NCI-H82 (cell line): ENCODE measurements at places on chromosomes 2 and 18.

DNA sequence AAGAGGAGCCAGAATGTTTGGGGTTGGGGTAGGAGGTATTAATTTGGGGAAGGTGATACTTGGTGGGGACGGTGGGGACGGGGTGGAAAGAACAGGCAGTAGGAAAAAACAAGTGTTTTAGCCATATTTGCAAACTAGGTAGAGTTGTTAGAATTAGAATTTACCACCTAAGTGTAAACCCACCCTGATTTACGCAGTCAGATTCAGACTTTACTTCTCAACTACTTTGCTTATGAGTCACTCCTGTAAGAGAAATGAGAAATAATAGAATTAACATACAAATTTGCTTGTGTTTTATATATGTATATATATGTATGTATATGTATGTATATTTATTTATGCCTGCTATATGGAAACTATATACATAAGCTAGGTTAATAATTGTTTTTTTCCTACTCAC lies 1168.2 kb upstream of the ZEB2 start:
- no peak for DNase-seq

- no peak for DNase-seq
Observed at GRCh38 chr2:156430236-156430979, 5.8 kb upstream of the GPD2 start.

DNA sequence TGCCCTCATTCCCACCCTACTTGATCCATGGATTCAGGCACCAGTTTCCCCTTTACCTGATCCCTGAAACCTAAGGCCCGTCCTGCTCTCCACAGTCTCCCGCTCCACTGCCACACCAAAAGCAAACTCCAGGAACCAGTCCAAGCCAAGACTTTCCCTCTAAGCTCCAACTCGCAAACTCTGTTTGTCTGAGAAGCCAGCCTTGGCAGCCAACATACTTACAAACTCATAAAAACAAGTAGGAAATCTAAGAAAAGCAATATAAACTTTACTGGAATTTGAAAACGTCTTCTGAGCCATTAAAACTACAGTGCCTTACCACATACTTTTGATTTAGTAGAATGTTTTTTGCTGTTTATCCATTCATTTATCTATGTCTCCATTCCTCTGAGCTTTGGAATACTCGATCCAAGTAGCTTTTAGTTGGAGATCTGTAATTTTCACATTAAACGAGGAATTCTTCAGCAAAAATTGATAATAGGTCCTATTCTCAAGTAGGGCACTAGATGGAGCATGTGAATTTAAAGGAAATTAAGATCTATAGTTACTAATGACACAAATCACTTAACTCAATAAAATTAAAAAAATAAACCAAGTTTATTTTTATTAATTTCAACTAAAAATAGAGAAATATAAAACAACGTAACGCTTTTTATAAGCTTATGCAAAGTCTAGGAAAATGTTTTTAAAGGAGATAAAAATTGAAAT lies 199.7 kb downstream of the MYO3B start:
- DNase-seq, result no peak

GRCh38 chr2:191115804-191116203 lies 35.0 kb downstream of the STAT4 start:
- DNase-seq, result no peak

DNA sequence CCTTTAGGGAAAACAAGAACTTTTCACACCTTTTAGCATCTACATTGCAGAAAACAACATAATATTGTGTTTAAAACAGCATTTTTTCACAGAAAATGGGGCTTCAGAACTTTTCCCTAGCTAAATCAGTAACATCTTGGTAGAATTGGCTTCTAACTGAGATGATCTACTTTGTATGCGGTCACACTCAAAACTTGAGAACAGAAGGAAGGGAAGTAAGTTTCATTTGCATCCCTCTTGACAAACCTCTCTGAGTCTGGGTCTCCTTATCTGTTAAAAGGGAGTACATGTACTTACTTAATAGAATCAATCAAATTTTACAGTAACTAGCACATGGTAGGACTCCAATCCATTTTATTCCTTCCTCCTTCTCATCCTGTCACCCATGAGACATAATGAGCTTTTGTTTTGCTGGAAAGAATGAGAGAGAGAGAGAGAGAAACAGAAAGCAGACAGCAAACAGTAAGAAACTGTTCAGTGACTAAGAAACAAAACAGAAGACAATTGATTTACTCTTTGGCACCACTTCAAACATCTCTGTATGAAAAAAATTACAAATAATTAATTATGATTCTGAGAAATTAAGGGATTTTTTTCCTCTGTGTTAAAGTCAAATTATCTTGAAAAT lies 387.3 kb downstream of the SATB2 start:
- DNase-seq, result no peak

DNA sequence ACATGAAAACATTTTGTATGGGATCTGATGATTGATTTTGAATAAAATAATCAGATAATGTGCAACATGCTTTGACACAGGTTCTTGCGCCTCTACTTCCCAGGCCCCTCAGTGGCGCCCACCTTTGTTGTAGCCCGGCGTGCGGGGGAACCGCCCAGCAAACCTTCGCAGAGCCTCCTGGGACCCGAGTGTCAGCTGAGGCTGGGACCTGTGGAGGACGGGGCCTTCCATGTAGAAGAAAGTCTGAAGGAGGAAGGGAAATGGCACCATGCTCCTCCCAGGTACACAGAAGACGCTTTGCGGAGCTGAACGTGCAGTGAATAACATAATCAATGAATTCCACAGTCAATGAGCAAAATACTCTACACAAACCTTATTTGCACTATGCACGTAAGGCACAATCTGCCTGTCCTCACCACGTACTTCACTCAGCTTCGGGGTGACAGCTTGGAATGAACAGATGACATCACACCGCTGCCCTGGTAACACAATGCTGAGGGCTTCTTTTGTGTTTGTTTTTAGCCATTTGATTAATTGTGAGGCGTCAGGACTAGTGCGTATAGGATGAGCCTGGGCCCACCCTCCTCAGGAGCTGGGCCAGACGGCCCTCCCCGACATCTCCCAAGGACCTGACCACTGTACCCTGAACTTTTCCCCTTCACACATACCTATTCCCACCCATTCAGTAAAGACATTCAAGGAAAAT lies 78.1 kb downstream of the TWIST2 start:
- DNase-seq, result no peak

GRCh38 chr2:227163485-227163997 lies 464 bp downstream of the COL4A4 start:
- peak; percentile 18 for DNase-seq

DNA sequence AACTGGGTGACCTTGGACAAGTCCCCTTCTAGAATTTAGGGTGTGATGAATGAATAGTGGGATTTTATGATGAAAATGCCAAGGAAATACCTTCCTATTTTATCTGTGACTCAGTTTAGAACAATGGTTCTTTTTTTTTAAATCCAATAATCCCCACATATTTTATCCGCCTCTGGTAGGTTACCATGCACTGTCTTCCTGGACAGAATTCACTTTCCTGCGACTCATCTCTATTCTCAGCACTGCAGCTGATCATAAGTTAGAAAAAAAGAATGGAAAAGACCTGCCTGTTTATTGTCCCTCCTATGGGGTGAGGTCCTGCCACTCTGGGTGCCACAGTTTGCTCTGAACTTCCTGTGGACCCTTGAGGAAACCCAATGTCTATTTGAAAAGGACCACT lies 73.1 kb downstream of the IRS1 start:
- no peak for DNase-seq

DNA sequence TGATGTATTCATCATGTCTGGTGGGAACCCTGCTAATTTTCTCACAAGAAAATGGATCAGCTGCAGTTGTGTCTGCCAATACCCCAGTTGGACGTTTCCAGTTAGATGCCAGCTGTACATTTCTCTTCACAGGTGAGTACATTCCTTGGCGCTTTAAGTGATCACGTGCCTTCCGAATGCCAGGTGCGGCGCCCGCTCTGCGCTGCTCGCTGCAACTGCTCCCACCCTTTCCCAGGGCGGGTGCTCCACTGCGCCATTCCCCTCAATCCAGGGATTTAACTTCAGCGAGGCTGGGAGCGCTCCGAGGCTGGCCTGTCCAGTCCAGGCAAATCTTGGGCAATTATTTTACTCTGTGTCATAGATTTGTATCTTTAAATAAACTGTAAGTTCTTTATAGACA lies 225.0 kb upstream of the RAB6C start:
- no peak for DNase-seq

- peak; percentile 89 for DNase-seq
Observed at GRCh38 chr2:207746131-207746530, 23.6 kb downstream of the FZD5 start.

DNA sequence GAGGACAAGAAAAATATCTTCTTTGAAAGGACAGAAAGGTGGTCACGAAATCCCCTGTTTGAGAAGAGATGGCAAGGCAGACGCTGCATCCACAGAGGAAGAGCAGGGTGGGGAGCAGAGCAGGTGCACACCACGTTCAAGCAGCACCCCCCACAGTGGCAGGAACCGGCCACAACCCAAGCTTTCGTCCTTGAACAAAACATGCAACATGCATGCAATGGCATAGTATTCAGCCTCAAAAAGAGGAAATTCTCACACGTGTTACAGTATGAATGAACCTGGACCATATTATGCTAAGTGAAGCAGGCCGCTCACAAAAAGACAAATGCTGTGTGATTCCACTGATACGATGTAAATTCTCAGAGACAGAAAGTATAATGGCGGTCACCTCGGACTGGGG lies 51.4 kb downstream of the CMPK2 start:
- DNase-seq, result no peak

DNA sequence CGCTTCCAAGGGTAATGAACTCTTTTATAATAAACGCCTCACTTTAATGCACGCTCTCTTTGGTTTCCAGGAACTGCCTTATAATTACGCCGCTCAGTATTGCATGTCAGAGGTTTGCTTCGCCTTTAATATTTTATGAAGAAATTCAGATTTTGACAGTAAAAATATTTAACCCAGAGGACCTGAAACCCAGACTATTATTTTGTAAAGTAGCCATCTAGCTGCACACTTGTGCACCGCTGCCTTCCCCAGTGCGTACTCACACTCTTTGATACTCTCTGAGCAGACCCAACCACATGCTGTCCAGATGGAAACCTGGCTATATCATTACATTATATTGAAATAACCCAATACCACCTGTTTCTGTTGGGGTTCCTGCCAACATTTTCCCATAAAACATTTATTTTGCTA lies 270.1 kb downstream of the C1D start:
- DNase-seq, result no peak

DNA sequence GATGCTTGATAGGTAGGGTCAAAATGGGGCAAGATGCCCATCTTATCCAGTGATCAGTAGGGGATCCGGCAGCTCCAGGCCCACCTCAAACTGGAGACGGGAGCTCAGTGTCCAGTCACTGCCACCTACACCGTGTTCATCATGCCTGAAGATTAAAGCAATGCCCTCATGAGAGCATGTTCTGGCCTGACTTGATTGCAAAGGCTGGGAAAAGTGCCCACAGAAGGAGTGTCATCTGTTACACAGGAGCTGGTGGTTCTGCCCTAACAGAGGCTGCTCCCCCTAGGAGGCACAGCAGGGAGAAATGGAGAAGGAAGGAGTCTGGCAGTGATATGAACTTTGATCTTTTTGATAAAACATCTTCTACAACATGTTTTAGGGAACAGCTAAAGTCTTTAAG lies 92.3 kb downstream of the CCBE1 start:
- DNase-seq, result no peak

- DNase-seq, result no peak
Observed at GRCh38 chr18:8847066-8847755, 141.9 kb downstream of the MTCL1 start.

DNA sequence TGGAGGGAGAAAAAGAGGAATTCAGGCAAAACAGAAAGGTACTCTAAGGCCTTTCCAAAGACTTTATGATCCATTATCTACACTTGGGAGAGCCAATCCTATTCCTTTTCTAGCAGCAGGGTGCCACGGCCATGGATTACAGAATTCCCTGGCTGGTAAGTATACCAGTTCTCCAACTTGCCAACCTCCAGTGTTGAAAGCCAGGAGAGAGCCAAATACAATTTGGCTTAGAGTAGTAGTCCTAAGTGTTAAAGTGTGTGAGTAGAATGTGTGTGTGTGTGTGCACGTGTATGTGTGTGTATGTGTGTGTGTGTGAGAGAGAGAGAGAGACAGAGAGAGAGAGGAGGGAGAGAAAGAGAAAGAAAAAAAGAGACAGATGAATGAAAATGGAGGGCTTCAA lies 43.3 kb downstream of the WDPCP start:
- no peak for DNase-seq

GRCh38 chr2:84435345-84436025 lies 23.6 kb downstream of the SUCLG1 start:
- no peak for DNase-seq

DNA sequence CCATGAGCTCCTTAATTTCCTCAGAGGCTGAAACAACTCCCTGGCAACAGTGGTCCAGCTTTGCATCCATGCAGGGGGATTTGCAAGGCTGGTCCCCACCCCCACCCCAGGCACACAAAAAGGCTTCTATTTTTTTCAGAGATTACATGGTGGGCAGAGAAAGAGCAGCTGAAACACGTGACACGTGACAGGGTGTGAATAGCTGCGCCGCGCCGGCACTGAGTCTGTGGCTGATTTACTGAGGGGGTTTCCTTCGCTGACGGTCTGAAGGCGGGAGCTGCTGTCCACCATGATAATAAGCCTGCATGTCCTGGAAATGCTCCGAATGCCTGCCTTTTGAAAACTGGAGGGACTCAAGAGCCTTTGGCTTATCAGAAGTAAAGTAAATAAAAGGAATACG lies 50.7 kb upstream of the APCDD1 start:
- DNase-seq, result peak; percentile 28

- no peak for DNase-seq
Observed at GRCh38 chr2:23456881-23457760, 72.1 kb downstream of the KLHL29 start.

- DNase-seq, result peak; percentile 84
Observed at GRCh38 chr18:21110713-21111345, 784 bp downstream of the ROCK1 start.

DNA sequence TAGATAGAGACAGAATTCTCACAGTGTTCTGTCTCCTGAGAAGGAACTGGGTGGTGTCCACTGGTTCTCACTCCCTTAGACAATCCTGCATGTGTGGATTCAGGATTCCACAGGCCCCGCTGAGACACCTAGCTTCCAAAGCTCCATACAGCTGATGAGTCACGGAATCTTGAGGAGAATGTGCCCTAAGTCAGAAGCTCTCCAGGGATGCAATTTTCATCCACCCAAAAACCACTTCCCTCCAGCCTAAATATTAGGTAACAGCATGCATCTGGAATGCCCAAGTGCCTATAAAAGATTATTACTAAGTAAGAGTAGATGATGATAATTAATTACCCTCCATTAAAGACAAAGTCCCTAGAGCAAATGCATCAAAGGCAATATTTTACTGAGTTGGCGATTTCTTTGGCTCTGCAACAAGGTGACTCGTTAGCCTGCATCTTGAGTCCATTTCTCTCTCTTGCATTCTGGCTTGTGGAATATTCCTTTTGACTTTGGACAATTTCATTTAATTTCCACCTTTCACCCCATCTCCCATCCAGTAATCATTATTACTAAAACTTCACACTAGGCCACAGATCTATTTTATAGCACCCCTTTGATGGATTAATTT lies 475.1 kb downstream of the TNS1 start:
- no peak for DNase-seq

DNA sequence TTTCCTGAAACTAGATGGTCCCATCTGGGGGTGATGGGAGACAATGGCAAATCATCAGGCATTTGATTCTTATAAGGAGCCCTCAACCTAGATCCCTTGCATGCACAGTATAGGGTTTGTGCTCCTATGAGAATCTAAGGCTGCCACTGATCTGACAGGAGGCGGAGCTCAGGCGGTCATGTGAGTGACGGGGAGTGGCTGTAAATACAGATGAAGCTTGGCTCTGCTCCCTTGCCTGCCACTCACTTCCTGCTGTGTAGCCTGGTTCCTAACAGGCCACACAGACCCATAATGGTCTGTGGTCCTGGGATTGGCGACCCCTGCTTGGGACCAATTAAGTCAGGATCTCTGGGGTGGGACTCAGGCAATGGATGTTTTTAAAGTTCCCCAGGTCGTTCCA lies 293.4 kb downstream of the ZNF521 start:
- DNase-seq, result no peak
